ENCODE measurements at places on chromosomes 5 and 9.

GRCh38 chr5:58224661-58225060 is 235.2 kb downstream of the PLK2 start:
- DNase-seq = no peak

DNA sequence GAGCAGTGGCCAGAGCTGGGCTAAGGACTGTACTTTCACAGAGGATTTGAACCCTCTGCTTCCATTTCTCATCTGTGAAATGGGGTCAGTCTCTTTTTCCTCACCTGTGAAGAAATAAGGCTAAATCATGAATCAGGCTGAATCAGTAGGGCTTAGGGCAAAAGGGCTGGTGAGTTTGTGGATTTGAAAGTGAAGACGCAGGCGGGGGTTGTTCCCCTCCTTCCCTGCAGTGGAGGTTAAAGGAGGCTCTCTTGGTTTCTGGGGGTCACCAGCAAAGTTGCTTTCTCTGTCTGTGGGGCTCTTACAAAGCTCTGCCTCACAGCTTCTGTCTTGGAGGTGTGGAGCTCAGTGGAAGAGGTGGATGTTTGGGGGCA is 17.6 kb upstream of the NDST1 start:
- no peak for DNase-seq

GRCh38 chr5:1542781-1543180 is 19.0 kb upstream of the LPCAT1 start:
- DNase-seq = no peak

DNA sequence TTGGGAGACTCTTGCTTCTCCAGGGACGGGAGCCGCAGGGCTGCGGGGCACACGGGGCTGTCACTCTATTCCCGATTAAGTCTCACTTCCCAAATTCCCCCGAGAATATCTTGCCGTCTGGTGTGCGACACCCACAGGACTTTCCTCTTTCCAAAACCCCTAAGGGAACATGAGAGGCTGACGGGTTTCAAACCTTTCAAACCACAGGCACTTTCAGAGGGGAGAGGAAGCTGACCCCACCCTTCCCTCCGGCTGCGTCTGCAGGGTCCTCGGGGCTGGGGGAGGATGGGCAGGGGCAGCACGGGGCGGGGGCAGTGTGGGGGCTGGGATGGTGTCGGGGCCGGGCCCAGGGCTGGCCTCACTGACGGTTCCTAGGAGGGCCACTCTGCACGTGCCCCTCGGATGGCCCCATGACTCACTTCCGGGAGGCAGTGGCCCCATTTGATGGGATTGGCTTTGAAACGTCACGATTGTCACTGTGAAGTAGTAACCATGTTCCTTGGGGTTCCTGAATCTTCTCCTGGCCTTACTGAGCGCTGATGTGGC is 38.2 kb downstream of the SLC9A3 start:
- no peak for DNase-seq

- DNase-seq = no peak
Measured at GRCh38 chr5:141681695-141682641, at the start of gene ARAP3. Gene ARAP3 (minus strand): TSS chr5:141682230. CDS start chr5:141680486, 1,744 bp downstream.

GRCh38 chr9:112555844-112556482 is 69.3 kb downstream of the KIAA1958 start:
- no peak for DNase-seq

DNA sequence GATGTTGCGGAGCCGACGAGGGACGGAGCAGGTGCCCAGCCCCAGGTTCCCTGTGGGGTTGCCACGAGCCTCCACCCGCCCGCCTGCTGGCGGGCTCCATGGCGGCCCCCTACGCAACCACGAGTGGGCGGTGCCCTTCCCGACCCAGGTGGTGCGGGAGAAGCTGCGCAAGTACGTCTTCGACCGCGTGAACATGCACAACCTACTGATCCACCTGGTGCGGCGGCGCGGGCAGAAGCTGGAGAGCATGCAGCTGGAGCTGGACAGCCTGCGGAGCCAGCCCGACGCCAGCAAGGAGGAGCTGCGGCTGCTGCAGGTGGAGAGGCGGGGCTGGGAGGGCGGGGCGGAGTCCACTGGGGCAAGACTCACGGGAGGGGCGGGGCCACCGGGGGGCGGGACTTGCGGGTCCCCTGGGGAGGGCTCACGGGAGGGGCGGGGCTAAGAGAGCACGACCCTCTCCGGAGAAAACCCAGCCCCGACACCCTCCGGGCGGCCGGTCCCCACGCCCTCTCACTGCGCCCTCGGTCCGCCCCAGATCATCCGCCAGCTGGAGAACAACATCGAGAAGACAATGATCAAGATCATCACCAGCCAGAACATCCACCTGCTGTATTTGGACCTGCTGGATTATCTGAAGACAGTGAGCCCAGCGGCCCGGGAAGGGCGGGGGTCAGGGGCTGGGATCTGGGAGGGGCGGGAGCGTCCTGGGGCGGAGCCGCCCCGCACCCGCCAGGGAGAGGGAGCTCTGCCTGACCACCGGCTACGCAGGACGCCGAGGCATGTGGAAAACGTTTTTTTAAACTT is 3.9 kb downstream of the CCDC183 start:
- DNase-seq = peak; percentile 74

GRCh38 chr5:59095480-59095879 is 512.6 kb downstream of the RAB3C start:
- no peak for DNase-seq

GRCh38 chr5:40689438-40689837 is 9.7 kb downstream of the PTGER4 start:
- no peak for DNase-seq

DNA sequence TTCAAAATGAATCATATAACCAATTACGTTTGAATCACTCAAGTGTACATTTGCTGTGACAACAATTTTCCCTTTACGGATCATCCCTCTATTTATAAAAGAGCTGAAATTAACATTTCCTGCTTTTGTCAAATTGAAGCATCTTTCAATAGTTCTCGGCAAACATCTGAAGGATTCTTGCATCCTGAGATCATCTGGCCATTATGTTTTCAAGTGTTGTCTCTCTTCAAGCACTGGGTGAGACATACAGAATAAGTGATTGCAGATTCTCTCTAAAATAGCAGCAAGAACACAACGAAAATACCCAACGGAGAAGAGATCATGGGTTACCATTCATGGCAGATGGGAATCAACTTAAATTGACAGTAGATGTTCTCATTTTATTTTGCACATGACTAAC is 283.4 kb upstream of the GRAMD2B start:
- DNase-seq = no peak

DNA sequence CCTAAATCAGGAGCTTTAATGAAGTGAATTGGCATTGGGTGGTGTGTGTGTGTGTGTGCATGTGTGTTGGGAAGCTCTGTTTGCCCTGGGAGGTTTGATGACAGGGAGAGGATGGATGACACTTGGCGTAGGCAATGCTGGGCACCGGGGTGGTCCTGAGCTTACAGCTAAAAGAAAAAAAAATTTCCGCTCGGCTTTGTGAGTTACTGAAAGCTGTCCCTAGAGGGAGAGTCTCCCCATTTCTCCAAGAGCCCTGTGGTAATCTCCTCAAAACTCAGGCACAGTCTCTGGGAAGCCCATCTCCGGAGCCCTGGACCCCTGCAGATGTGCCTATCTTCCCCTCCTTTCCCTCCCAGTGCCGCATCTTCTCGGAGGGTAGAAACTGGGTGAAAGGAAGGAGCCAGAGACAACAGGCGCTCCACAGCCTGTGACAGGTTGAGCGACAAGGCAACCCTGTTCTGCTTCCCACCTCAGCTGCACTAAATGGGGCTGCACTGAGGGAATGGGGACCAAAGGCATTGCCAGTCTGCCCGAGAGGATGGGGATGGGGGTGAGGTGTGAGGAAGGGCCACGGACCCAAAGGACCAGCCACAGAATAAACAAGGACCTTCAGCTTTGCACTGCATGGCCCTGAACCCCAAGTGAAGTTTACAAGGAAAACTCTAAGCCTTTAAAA is 35.8 kb upstream of the TIFAB start:
- DNase-seq = no peak

DNA sequence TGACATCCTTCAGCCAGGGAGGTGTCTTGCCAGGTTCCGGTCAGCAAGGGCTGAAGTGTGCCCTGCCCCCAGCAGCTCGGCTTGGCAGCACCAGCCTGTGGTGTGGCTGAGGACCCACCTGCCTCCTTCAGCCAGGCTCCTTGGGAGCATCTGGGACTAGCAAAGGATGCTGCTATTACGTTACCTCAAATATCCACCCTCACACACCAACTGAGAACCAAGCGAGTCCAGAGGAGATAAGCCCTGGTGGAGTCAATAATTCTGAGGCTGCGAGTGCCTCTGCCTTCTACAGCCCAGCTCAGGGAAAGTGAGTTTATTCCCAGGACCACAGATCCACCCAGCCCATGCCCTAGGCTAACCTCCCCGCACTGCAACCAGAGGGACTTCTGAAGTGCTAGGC is 57.1 kb upstream of the FSTL4 start:
- no peak for DNase-seq

- no peak for DNase-seq
Measured at GRCh38 chr9:111271481-111272080, 58.4 kb downstream of the OR2K2 start.

GRCh38 chr5:132229236-132229635 is 1.6 kb upstream of the P4HA2 start:
- DNase-seq = no peak

DNA sequence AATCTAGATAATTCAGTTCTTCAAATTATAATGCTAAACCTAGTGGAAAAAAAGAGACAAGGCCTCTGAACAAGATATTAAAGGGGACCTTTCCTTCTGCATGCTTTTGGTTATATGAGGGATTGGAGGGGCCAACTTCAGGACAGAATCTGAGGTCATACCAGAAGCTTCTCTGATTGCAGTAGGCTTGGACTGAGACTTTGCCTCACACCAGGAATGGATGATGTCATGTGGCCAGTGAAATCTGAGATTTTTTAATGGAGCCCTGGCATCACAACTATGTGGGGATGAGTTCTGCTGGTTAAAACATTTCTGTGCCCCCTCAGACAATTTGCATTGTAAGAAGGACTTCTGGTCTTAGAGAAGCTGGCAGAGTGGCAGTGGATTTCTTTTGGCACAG is 88.6 kb downstream of the ANGPTL2 start:
- no peak for DNase-seq

- DNase-seq = no peak
Measured at GRCh38 chr5:178396796-178397720, 164.5 kb upstream of the PHYKPL start.

DNA sequence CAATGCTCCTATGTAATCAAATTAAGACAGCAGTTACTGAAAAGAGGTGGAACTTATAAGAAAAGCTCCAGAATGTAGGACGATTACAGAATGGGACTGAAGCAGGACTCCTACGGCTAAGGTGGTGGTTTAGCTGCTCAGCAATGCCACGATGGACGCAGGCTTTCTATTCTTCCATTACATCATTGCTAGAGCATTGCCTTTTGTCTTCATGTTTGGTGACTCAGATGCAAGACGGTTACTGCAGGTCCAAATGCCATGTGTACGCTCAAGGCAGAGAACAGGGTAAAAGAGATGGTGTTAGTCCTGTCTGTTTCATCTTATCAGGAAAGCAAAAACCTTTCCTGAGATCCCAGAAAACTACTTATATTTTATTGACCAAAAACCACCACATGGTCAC is 255.1 kb downstream of the ZSWIM6 start:
- DNase-seq = no peak

Data from stimulated activated CD8-positive, alpha-beta memory T cell treated with anti-CD3 and anti-CD28 coated beads, Interleukin-15, amount 100 ng/mL, for 24 hours (primary cell).